ENCODE measurements at places on chromosomes 1 and 21.

GRCh38 chr1:62327360-62328055 lies 8.3 kb upstream of the KANK4 start:
- no peak for DNase-seq

- DNase-seq, result no peak
These were observed 13.1 kb downstream of the TRIM62 start for GRCh38 chr1:33168556-33169289.

- DNase-seq, result peak; percentile 85
These were observed at the start of gene SAMD13 for GRCh38 chr1:84301004-84301784. TSS of gene SAMD13 (plus strand) at chr1:84301708. CDS start at chr1:84303235, 1,527 bp downstream.

DNA sequence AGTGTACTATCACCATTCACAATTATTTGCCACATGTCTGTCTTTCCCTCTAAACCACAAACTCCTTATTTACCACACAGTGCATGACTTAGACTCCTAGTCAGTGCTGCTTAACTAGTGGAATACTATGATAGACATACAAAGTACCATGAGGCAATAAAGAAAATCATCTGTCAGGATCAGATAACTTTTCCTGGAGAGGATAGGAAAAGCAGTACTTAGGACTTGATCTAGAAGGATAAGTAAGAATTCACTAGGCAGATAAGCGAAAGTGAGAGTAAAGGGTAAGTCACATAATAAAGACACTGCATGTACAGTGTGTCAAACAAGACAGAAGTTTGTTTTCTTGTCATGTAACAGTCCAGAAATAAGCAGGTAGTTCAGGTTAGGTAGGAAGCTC lies 21.2 kb upstream of the TSPAN1 start:
- DNase-seq, result no peak

- no peak for DNase-seq
These were observed 53.6 kb downstream of the FOXO6 start for GRCh38 chr1:41414716-41415306.

- DNase-seq, result peak; percentile 88
These were observed 46.3 kb upstream of the VANGL1 start for GRCh38 chr1:115595279-115596079.

- DNase-seq, result no peak
These were observed 34.7 kb downstream of the AK2 start for GRCh38 chr1:33002006-33002405.

DNA sequence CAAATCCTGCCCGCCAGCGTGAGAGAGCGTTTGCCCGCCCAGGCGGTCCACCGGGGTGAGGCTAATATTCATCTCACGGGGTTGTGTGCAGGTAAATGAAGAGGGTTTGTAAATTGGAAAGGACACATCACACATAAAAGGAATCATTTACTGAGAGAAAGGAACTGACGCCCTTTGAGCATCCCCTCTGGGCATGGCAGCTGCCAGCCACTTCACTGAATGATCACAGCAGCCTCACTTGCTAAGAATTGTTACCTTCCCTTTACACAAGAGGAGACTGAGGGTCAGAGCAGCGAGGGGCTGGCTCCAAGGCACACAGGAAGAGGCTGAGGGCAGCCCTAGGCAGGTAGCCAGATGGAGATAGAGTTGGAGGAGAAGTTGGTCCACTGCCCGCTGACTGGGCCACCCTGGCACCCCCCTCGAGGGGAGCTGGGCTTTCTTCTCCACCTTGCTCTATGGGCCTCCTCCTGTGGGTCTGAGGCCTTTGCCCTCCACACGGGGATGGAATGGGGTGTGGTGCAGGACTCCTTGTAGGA lies 96.0 kb downstream of the FOXD2 start:
- DNase-seq, result no peak

GRCh38 chr1:245987219-245987545 lies 519.9 kb downstream of the SMYD3 start:
- DNase-seq, result no peak

Data from hindlimb muscle (tissue), 1 donor.